ENCODE measurements at places on chromosomes 3 and 15.

GRCh38 chr15:67548862-67549651 lies 6.6 kb downstream of the MAP2K5 start:
- peak; percentile 100 for DNase-seq

- DNase-seq: no peak
Measured at GRCh38 chr3:46928282-46928681, 48.3 kb downstream of the CCDC12 start.

- no peak for DNase-seq
Measured at GRCh38 chr15:58611731-58612676, 137.5 kb downstream of the ADAM10 start.

DNA sequence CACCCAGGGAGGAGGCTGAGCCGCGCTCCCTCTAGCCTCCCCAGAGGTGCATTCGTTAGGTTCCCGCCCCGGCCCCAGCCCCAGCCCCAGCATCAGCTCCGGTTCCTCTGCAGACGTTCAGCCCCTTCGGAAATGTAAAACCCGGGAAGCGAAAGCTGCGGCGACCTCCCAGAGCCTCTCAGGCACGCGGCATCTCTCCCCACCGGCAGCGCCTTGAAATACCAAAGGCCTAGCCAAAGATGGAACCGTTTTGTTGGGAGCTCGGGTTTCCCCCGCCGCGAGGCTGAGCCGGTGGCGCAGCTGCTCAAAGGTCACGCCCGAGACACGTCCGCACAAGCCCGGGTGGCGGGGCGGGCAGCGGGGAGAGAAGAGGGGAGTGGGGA lies 77.8 kb upstream of the HES1 start:
- peak; percentile 81 for DNase-seq

GRCh38 chr3:10672422-10672821 lies 143.6 kb upstream of the SLC6A11 start:
- DNase-seq: no peak

DNA sequence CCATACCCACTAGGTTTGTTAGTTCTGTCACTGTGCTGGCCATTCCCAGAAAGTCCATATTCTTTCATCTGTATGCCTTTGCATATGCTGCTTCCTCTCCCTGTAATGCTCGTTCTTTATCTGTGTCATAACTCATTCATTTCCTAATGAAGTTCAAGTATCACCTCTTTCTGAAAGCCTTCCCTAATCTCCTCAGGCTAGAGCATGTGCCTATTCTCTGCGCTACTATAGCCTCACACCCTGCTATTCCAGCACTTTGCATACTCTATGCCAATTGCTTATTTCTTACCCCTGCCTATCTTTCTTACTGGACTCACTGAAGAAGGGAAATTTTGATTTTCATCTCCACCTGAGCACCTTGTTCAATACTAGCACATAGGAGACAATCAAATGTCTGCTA lies 25.6 kb upstream of the C2CD4B start:
- DNase-seq: peak; percentile 76

- no peak for DNase-seq
Measured at GRCh38 chr15:34650177-34650576, 66.7 kb upstream of the GOLGA8B start.

- DNase-seq: no peak
Measured at GRCh38 chr15:93052090-93052879, 36.7 kb downstream of the RGMA start.

- DNase-seq: no peak
Measured at GRCh38 chr3:119359476-119360326, 65.5 kb downstream of the ARHGAP31 start.

DNA sequence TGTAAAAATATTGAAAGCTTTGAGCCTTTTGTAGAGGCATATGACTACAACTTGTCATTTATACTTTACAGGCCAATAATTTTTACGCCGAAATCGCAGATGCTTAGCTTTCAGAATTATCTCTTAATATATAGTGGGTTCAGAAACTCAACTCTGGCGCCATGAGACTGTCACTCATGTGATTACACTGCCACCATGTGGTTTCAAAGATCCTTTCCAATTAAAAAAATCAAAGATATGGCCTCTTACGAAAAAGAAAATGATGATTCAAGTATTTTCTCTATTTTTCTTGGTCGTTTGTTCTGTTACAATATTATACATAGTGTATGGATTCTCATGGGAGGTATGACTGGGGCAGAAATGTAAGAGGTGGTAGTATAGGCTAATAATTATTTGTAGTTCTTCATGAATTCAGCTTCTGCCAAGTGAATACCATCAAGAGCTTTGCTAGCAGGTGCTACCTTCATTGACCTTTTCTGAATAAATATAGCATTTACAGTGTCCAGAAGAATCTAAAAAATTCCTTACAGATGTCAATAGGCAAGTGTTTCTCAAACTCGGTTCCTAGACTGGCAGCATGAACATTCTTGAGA lies 751.7 kb upstream of the GOLIM4 start:
- DNase-seq: peak; percentile 61

DNA sequence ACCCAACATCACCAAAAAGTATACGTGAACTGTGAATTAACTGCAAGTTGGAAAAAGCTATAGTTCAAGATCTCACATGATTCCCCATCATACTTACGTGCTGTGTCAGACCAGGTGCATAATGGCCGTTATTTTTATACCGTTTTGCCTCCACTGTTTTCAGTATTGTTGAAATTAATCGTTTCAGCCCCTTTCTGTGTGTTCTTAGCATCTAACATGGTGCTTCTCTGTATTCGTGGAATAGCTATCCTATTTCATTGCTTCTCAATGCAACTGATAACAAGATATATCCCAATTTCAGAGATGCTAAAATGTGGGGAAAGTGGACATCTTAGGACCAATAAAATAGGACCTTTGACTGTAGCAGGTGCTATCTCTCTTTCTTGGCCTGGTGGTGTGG lies 13.7 kb downstream of the CA12 start:
- no peak for DNase-seq

DNA sequence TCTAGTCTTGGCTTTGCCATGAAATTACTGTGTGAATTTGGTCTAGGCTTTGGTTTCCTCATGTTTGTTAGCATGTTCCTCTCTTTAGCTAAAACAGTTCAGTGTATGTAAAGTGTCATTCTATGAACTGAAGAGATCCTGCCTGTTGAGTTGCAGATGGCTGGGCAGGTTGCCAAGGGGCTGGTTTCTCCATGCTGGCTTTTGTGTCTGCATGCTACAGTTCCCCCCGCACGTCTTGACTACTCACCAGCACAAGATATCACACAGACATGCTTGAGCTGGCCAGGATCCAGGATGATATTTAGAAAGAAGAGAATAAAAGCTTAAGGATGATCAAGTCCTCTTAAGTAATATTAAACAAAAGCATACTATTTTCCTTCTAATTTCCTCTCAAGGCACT lies 90.2 kb downstream of the CERS3 start:
- peak; percentile 26 for DNase-seq

GRCh38 chr3:2078821-2079220 lies 19.8 kb upstream of the CNTN4 start:
- no peak for DNase-seq

DNA sequence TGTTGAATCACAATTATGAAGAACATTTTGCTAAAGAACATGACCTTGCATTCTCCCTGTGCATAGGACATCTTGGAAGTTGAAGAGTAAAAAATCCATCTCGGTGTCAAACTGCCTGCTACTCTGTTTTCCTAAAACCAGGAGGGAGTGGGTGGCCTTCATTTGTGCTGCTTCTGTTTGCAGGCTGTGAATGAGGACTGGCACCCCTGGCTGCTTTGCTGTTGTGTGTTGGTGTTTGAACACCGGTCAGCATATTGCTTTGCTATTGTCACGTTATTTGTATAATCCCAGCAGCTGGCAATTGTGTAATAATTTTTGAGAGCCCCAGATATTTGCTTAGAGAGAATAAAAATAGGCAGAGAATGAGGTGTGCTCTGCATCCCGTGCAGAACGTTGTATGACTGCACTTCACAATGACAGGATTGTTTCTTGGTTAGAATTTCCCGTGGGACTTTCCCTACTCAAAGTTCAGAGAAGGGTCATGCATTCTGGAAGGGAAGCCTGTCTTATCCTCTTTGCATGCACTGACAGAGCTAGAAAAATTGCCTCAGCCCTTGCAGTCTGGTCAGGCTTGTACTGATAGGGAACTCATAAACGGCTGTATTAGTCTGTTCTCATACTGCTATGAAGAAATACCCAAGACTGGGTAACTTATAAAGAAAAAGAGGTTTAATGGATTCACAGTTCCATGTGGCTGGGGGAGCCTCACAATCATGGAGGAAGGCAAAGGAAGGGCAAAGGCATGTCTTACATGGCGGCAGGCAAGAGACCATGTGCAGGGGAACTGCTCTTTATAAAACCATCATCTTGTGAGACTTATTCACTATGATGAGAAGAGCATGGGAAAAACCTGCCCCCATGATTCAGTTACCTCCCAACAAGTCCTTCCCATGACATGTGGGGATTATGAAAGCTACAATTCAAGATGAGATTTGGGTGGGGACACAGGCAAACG lies 16.3 kb downstream of the SV2B start:
- DNase-seq: no peak

DNA sequence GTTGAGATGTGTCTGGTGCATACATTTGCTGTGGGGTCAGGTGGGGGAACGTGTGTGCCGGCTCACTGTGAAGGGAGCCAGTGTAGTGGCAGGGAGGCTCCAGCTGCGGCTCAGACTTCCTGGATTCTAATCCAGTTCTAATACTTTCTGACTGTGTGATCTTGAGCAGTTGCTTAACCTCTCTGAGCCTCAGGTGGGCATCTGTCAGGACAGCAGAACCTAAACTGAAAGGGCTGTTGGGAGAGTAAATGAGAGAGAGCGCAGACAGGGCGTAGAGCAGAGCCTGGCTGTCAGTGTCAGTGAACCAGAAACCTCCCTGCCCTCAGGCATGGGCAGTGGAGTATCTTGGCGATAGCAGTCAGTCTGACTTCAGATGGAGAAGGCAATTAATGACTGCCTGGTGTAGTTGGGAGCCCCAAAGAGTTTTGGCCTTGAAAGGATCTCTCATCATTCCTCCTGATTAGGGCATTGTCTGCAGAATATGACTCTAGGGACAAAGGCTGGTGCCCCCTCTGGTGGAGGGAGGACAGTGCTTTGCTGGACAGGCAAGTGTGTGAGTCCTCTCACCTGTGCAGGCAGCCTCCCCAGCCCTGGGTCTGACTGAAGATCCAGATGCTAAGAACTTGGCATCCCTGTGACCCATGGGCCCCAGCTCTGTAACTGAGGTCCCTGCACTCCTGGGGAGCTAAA lies 9.6 kb downstream of the KBTBD13 start:
- peak; percentile 57 for DNase-seq

DNA sequence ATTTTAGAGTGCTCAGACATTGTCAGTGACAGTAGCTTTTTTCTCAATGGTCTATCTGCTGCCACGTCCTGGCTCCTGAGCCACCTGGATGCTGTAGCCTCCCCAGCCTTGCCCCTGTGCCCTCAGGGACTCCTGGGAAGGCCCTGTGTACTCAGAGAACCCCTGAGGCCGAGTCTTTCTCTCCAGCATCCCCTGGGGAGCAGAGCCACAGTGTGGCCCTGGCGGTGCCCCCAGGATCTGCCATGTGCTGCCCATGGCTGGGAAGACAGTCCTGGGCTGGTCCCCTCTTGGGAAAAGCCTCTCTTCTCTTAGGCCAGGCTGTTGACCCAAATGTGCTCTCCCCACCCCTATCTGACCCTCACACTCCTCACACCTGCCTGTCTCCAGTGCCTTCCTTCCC lies 5.0 kb downstream of the MYD88 start:
- DNase-seq: no peak

DNA sequence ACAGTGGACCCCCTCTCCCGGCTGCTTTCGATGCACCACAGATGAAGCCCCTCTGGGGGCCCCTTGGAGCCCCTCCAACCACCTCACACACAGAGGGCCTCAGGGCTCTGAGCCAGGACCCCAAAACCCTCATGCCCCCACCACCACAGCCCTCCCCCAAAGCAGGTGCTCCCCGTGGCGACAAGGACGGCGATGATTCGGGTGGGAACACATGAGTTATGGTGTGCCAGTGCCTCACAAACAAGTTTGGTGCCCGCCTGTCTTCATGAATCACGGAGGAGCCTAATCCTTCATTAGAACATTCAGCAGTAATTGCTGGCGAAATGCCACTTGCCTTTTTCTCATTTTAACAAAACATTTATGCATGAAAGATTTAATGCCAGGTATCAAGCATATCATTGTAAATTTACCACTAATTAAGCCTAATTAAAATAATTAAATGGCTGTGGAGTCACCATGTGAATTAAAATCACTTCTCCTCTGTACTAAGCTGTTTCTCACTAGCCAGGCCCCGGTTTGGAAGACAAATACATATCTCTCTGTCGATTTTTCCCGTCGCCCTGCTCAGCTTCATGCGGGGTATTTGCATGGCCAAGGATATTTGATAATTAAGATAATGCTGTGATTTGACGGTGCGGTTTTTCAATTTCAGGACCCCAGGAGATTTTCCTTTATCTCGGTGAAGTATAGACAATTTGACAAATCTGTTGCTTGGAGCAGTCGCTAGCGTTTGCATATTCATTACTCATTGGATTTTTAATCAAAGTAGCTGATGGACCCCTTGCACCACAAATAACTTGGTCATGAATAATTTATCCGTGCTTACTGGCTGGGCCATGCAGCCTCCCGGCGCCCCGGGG lies 157.0 kb downstream of the TLE3 start:
- no peak for DNase-seq

DNA sequence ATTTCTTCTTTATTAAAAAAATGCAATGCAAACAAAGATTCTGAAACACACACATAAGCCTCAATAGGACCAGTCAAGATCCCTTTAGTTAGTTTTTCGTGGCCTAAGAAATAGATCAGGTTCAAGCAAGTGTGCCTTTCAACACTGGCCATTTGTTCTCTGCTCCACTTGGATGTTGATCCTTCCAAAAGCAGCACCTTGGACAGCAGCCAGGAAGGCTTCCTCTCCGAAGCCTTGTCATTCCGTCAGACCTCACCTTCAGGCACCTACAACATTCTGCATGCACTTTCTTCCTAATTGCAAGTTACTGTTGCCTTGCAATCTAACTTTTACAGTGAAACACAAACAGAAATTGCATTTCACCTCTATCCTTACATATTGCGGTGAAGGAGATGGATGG lies 155.9 kb upstream of the FEZF2 start:
- peak; percentile 80 for DNase-seq

GRCh38 chr15:52082197-52083036 lies 30.2 kb downstream of the BCL2L10 start:
- DNase-seq: no peak

DNA sequence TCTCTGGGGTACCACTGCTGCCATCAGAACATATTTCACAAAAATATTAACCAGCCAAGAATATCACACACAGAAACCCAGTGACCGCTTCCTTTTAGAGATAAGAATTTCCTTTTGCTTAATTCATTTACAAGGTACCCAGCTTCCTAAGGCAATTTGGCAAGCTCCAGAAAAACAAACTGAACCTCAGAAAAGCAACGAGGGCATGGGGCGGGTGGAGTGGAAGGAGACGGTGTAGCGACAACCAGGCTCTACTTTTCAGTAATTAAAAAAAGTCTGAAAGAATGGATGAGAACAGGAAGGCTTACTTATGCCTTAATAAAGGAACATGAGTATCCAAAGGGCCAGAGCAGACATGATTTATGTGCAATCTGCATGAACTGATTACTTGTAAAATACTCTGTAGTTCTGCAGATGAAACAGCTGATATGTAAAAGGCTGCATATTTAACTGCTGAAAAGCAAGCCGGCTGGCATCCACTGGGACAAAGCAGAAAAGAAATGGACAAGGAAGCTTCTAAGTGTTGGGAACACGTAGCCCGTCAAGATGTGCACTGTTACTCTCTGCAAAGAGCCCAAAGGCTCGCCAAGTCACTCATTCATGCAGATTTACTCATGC lies 18.6 kb downstream of the RFTN1 start:
- DNase-seq: no peak
